ENCODE measurements at places on chromosomes 12 and 14.

- DNase-seq, result no peak
These were observed 65.6 kb upstream of the DICER1 start for GRCh38 chr14:95222870-95223398.

DNA sequence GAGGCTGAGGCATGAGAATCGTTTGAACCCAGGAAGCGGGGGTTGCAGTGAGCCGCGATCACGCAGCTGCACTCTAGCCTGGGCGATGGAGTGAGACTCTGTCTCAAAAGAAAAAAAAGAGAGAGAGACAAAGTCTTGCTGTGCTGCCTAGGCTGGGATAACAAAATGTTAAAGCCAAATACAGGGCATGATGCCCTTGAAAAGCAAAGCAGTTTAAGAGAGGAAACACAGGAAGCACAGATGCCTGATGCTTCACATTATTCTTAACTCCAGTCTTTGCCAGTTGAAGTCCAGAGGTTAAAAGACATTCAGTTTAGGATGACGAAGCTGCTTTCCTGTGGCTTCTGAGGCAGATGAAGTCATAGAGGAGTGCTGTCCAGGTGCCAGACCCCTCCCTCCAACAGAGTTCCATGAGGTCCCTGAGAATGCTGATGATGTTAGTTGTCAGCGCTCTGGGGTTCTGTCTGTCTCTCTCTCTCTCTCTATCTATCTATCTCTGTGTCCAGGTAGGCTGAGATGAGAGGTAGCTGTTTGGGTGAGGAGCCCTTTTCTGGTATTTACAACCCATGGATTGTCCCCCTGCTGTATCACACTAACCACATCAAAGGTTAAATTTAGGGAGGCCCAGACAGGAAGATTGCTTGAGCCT, 4.9 kb upstream of the MRPL52 start:
- no peak for DNase-seq

- peak; percentile 18 for DNase-seq
These were observed 22.9 kb downstream of the KRT18 start for GRCh38 chr12:52971679-52972329.

DNA sequence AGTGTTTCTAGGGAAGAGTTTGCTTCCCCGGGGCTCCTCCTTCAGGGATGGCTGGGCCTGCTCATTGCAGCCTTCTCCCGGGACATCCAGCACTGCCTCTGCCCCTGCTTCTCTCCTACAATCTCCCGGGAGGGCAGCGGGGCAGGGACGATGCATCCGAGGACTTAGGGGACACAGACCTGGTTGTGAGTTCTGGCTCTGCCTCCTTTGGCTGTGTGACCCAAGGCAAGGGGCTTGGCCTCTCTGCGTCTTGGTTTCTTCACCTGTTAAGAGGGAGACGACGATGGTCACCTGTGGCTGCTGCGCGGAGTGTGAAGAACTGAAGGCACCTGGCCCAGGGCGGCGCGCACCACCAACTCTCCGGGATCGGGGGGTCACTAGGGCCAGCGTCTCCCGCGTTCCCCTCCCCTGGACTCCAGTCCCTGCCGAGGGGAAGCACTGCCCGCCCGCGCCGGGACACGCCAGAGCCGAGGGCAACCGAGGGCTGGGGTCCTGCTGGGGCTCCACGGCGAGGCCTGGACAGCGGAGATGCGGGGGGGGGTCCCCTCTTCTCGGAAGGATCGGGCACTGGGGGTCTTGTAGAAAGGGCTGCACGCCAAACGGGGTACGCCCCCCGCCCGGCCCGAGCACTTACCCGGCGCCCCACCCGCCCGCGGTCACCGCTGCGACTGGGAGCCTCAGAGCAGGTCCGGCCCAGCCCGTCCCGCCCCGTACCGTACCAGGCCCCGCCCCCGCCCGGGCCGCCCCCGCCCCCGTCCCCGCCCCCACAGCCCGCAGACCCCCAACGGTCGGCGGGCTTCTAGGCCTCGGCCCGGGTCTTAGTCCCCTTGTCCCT, at the start of gene HVCN1:
Gene HVCN1, minus strand, starts transcription at position 670 of the 835 bp plus-strand sequence. CDS start 5,870 bp downstream, outside the sequence.
- no peak for DNase-seq

DNA sequence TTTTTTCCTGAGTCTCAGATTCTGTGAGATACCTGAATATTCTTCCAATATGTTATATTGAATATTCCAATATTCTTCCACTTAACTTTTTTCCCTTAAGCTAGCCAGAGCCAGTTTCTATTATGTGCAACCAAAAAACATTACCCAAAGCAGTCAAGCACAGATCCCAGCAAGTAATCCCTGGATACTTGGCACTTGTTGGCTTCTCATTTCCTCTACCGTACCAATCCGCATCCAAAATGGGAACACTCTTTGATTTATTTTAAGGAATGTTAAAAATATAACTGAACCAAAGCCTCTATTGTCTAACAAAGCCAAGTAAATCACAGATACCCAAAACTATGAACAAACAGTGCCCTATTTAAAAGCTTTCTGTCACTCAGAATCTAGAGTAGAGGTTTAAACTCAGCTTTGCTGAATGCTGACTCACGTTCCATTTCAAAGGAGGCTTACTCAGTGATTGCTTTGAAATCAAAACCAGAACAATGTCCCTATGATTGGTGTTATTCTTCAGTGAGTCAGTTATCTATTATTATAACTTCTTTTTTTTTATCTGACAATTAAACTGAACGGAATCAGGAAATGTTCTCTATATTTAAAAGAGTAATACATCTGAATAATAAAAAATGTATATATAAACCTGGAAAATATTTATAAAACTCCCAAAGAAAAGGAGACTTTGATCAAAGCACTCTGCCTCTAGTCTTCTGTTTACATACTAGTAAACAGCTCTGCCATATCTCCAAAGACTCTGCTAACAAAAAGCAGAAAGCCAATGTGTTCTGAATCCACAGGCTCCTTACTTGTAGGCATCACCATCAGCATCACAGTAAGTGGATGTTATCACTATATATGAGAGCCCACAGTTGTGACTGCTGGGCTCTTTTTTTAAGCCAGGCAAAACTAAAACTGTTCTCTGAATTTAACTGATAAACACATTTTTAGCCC, 360.8 kb downstream of the CCDC91 start:
- no peak for DNase-seq

GRCh38 chr14:64501411-64502171, 2.0 kb downstream of the ZBTB25 start:
- DNase-seq, result peak; percentile 17

- DNase-seq, result no peak
These were observed 28.8 kb upstream of the LGR5 start for GRCh38 chr12:71410844-71411243.

GRCh38 chr14:84541018-84541417, 988.9 kb upstream of the FLRT2 start:
- DNase-seq, result no peak

- no peak for DNase-seq
These were observed 135.1 kb downstream of the TMEM30B start for GRCh38 chr14:61145903-61146481.

DNA sequence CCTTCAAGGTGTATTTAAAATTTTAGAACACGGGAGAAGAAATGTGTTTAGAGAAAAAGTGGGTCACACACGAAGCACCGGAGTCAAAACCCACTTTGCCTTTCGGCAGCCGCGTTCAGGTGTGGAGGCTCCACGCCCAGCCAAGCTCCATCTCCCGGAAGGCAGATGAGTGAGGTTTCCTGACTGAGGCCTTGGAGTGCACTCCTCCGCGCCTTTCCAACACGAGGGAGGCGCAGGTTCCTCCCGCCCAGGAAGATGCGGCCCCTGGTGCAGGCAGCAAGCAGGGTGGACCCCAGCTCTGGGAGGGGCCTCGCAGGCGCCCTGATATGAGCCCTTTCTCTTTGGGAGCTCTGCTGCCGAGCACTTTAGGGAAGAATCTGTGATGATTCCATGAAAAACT, 22.5 kb downstream of the MTA1 start:
- no peak for DNase-seq

DNA sequence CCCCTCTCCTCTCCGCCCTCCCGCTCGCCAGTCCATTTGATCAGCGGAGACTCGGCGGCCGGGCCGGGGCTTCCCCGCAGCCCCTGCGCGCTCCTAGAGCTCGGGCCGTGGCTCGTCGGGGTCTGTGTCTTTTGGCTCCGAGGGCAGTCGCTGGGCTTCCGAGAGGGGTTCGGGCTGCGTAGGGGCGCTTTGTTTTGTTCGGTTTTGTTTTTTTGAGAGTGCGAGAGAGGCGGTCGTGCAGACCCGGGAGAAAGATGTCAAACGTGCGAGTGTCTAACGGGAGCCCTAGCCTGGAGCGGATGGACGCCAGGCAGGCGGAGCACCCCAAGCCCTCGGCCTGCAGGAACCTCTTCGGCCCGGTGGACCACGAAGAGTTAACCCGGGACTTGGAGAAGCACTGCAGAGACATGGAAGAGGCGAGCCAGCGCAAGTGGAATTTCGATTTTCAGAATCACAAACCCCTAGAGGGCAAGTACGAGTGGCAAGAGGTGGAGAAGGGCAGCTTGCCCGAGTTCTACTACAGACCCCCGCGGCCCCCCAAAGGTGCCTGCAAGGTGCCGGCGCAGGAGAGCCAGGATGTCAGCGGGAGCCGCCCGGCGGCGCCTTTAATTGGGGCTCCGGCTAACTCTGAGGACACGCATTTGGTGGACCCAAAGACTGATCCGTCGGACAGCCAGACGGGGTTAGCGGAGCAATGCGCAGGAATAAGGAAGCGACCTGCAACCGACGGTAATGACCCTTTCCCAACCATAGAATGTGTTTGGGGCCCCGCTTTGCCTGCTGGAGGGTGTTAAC, 615 bp downstream of the CDKN1B start:
- DNase-seq, result peak; percentile 68

GRCh38 chr12:130422676-130423075, 85.0 kb downstream of the PIWIL1 start:
- no peak for DNase-seq

GRCh38 chr12:118237908-118238307, 102.0 kb downstream of the PEBP1 start:
- peak; percentile 2 for DNase-seq

DNA sequence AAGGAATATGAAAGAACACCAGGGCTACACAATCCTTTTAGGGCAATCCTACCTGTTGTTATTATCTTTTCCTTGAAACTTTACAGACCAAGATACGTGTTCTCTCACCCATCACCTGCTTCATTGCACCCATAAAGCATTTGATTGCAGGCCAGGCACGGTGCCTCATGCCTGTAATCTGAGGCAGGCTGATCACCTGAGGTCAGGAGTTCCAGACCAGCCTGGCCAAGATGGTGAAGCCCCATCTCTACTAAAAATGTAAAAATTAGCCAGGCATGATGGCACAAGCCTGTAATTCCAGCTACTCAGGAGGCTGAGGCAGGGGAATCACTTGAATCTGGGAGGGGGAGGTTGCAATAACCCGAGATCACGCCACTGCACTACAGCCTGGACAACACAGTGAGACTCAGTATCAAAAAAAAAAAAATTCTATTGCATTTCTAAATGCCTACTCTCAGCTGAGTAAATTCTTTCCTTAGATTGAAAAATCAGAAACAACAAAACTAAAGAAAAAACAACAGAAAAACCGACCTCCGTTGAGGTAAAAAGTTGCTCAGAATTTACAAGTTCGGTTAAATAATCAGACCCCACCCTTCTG, 183.7 kb upstream of the TMEM132C start:
- DNase-seq, result no peak

DNA sequence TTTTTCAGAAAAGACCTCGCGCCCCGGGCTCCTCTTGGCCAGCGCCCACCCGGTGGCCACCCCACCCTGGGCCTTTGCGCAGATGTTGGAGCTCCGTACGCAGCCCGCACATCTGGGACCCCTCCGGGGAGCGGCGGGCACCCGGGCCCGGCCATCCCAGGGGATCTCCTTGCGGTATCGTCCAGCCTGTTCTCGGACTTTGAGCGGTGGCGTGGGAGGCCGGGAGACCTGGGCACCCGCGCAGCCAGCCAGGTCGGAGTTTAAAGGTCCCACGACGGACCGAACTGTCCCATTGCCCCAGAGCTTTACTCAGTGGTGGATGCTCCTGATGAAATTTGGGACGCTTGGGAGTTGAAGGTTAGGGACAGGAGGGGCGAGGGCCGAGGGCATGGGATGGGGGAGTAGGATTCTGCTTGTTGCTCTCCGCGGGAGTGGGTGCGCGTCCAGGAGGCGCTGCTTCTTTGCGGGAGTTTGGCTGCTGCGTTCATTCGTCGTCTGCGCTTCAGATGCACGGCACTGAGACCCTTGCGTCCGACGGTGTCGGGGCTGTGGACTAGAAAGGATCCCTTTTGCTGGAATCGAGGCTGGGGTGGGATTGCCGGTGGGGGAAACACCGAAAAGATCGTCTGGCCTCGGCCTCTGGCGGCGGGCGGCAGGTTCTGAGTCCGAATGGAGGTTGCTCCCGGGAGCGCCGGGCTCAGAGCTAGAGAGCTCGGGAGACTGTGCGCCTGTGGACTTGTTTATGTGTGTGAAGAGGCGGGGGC, 1.4 kb downstream of the NTF3 start:
- DNase-seq, result no peak

GRCh38 chr12:47964106-47964728, 821 bp downstream of the TMEM106C start:
- no peak for DNase-seq

GRCh38 chr12:1835211-1836131, 15.1 kb downstream of the LRTM2 start:
- DNase-seq, result no peak

- no peak for DNase-seq
These were observed 580.5 kb upstream of the STXBP6 start for GRCh38 chr14:25630447-25630846.

GRCh38 chr12:27531896-27532295, 7.9 kb downstream of the PPFIBP1 start:
- no peak for DNase-seq

- DNase-seq, result no peak
These were observed 975 bp downstream of the OGFOD2 start for GRCh38 chr12:122975790-122976647.

DNA sequence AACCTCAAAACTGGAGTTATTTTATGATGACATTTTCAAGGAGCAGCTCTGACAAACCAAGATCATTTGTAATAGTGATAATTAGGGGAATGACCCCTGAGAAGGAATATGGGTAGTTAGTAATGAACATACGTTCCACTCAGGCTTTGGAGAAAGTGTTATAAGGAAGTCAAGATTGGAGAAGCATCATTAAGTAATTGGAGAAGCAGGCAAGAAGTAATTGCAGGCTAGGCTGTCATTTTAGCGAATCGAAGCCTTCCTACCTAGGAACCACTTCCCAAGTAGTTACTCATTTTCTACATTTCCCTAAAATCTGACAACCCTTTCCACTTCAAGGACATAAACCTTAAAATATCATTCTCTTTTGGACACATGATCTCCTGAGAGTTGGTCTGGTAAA, 1.2 kb downstream of the EDDM3B start:
- DNase-seq, result peak; percentile 39

GRCh38 chr12:46351138-46351537, 21.4 kb downstream of the SLC38A2 start:
- DNase-seq, result no peak
